ENCODE measurements at places on chromosomes 1 and 21. TPM values are rescaled to one million over a fixed set of nuclear protein-coding genes. Genes with fewer than 3 reads are reported as not detected.

The PLEKHN1 gene
- total RNA-seq, result 0.16 TPM

The PLCH2 gene
- 0.06 TPM for total RNA-seq

The CFHR3 gene
- not detected for total RNA-seq

The PADI2 gene
- under 0.01 TPM for total RNA-seq

The PTGFR gene
- total RNA-seq, result 0.38 TPM

The C2CD4D gene
- total RNA-seq, result not detected
